Stimulated activated CD8-positive, alpha-beta memory T cell treated with anti-CD3 and anti-CD28 coated beads, Interleukin-15, amount 100 ng/mL, for 48 hours (primary cell): ENCODE measurements at places on chromosomes 2 and 18.

- no peak for DNase-seq
Observed at GRCh38 chr18:56841836-56842235, 190.7 kb downstream of the WDR7 start.

DNA sequence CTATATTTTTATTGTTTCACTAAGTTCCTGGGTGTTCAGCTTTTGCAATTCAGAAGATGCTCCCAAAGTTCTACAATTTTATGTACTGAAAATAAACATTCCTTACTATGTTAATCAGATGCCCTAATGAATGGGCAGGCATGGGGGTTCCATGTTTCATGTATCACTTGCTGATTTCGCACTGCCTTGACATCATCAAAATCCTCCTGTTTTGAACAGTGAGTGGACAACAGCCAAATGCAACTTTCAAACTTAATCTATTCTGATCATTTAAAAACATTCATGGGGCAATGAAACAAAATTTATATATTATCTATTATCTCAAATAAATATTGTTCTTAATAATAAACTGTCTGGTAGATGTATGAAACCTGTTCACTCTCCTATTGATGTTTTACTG lies 43.2 kb downstream of the ZEB2 start:
- no peak for DNase-seq

DNA sequence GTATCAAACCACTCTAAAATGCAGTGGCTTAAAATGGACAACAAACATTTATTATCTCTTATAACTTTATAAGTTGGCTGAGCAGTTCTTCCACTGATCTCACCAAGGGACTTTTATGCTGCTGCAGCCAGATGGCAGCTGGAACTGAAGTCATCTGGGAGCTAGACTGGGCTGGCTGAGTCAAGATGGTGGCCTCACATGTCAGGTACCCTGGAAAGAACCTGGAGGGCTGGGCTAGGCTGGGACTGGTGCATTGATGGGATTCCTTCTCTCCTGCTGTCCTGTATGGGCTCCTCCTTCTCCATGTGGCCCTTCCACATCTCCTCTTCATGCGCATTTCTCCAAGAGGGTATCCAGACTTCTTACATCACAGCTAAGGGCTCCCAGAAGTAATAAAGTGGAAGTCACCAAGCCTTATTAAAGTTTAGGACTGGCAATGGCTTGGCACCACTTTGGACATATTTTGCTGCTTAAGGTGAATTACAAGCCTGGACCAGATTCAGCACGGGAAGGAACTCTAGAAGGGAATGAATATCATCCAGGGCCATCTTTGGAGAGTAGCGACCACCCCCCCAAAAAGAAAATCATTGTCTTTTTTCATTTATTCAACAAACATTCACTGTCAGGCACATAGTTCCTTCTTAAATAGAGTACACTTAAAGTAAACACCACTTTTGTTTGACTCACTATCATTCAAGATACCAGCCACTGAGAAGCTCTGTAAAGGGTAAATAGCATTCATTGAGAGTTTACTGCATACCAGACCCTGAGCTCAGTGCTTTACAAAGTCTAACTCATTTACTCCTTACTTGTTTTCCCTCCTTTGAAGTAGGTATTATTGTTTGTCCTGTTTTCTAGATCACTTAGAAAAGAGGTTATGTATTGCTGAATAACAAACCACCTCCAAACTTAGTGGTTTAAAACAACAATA lies 138.0 kb downstream of the ZFP36L2 start:
- no peak for DNase-seq

DNA sequence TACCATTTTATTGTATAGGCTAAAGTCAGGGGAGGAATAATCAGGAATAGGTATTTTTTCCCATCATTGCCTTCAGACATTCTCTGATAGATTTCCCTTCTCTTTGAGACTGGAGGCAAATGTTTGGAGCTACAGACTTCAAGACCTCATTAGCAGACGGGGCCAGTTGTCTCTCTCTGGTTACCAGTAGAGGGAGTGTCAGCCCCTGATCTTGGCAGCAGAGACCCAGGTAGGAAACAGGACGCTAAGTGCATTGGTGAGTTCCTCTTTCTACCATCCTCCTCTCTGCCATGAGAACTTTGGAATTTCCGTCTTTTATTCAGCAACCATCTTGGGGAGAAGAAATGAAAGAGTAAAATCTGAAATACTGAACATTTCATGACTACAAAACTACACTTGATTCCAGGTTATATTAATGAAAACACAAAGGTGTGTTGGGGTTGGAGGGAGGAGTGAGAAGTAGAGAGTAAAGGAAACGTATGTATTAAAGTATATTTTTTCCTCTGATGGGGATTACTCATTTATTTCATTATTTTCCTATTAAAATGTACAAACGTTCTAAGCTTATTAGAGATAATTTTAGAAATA lies 186.2 kb upstream of the GCFC2 start:
- no peak for DNase-seq

DNA sequence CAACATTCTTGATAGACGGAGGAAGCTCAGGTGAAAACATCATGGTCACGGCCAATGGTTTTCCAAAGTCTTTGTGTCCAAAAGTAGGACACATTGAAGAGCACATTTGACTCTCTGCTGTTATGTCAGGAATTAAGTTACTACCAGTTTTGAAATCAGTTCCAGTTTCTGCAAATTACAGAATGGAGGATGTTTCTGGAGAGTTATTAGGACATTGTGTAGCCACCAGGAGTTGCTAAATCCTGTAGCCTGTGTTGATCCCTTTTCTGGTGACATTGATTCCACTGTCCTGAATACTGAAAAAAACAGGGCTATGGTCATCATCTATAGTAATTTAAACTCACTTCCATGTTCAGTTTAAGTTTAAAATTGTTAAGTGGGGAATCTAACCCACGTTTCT lies 15.3 kb downstream of the UPP2 start:
- DNase-seq: no peak

DNA sequence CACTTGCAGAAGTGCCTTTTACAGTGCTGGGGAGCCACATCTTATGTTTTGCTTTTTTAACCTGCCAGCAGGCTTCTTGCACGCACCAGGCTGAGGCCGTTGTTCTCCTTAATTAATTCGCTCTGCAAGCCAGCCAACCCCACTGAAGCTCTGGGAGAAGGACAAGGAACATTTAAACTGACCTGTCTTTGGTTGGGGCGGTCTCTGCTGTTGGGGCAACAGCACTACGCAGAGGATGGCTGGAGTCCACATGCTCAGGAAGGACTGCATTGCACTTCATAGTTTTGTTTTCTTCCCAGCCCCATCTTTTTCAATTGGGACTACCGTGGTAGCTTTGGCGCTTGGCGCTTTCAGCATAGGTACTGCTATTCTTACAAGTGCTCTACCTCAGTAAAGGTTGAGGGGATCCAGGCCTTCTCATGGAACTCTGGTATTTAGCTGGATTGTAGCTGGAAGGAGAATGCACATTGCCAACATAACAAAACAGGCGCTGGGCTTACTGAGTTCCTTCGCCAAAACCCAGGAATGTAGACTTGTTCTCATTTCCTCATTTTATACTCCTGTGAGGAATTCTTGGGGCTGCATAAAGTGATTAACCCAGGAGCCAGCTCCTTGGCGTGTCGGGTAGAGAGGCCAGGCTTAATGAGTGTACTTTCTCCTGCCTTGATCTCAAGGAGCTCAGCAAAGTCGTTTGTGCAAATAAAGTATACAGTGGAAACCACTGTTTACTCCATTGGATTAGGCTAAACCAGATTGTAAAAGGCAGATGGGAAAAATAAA lies 146.2 kb downstream of the PRKCE start:
- DNase-seq: no peak

DNA sequence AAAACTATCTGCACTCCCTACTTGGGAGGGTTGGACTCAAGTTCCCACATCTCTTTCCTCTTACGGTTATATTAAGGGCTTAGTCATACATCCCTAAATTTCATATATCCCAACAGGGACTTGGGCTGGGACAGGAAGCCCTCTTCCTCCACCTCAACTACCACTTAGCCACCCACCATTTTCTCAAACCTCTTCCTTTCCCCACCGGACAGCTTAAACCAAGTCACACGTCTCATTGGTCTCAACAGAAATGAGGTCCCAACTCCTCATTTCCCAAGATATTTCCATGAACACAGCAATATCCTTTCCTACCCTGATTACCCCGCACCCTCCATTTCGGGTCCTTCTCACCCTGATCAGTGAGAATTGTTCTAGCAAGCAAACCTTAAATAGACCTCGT lies 736 bp downstream of the ZSCAN30 start:
- no peak for DNase-seq

- no peak for DNase-seq
Observed at GRCh38 chr2:2763351-2764000, 432.4 kb upstream of the MYT1L start.

GRCh38 chr2:44464437-44464836 lies 102.7 kb downstream of the CAMKMT start:
- DNase-seq: no peak

GRCh38 chr2:238911376-238912227 lies 63.7 kb downstream of the TWIST2 start:
- no peak for DNase-seq

- DNase-seq: no peak
Observed at GRCh38 chr2:50476174-50476573, 555.8 kb downstream of the NRXN1 start.

DNA sequence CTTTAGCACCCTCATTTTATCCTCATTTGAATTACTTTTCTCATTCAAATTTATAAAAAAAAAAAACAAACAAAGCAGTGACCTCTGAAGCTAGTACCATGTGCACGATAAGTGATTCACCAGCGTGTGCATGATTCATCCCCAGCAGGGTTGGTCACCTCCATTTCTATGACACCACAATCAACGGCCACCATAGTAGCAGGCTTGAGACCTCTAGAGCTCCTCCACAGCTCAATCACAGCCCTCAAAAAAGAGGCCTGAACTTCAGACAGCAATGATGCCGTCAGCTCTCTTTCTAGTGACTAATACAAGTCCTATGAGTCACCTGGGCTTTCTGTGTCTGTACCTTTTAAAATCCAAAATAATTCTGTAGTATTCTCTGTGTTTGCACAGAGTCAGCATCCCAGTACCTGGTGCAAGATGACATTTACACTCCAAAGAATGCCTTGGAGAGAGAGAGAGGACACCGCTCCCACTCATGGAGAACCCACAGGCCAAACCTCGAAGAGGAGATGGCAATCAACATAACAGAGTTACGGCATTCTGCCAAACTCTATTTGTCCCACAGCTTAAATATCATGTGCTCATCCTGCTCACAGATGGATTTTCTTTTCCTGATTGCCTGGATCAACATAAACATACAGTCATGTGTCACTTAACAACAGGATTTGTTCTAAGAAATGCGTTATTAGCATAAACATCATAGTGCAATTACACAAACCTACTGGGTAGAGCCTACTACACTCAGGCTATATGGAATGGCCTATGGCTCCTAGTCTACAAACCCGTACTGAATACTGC lies 58.7 kb downstream of the L3MBTL4 start:
- no peak for DNase-seq

DNA sequence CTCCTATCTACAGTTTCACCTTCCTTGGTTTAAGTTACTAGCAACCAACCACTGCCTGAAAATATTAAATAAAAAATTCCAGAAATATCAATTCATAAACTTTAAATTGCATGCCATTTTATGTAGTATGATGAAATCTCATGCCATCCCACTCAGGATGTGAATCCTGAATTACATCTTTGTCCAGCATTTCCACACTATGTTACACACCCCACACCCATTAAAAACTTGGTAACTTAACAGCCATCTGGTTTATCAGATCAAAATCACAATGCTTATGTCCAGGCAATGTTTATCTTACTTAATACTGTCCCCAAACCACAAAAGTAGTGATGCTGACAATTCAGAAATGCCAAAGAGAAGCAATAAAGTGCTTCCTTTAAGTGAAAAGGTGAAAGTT lies 21.6 kb downstream of the CUL3 start:
- DNase-seq: no peak

DNA sequence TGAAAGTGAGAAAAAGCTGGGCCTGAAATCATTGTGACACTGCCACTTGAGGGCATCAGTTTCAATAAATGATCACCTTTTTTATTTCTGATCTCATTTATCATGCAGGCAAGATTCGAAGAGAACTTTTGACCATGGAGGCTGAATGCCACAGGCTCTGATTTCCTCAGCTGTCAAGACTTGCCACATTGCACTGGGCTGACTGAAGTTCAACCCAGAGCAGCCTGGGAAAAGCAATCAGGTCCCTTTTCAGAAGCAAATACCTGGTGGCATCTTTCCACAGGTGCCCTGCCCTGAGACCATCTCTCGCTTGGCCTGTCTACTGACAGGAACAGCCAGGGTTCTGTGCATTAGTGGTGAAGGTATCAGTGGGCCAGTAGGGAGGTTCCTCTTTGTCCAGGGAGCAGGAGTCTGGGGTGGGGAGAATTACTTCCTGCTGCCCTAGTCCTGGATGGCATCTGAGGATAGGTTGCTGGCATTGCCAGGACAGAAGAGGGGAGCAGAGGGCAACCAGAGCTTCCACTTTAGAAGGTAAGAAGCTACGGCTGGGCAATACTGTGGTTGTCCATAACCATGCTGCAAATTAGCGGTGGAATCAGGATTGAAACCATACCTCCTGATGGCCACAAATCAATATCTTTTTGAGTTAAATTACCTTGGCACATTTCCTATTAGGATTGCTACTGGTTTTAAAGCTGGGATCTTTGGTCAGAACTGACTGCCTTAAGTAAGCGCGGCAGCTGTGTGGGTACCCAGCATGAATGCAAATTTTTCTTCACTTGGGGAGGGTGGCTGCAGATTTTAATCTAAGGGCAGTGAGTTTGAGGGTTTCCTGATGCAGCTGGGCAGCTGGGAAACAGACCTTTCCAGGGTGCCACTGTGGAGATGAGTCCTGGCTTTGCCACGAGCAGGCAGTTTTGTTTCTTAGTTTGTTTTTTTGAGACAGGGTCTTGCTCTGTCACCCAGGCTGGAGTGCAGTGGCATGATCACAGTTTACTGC lies 394.5 kb downstream of the ALK start:
- DNase-seq: no peak

- DNase-seq: no peak
Observed at GRCh38 chr18:51821610-51822009, 518.4 kb upstream of the DCC start.

GRCh38 chr2:237231593-237231992 lies 145.9 kb downstream of the COPS8 start:
- DNase-seq: no peak

DNA sequence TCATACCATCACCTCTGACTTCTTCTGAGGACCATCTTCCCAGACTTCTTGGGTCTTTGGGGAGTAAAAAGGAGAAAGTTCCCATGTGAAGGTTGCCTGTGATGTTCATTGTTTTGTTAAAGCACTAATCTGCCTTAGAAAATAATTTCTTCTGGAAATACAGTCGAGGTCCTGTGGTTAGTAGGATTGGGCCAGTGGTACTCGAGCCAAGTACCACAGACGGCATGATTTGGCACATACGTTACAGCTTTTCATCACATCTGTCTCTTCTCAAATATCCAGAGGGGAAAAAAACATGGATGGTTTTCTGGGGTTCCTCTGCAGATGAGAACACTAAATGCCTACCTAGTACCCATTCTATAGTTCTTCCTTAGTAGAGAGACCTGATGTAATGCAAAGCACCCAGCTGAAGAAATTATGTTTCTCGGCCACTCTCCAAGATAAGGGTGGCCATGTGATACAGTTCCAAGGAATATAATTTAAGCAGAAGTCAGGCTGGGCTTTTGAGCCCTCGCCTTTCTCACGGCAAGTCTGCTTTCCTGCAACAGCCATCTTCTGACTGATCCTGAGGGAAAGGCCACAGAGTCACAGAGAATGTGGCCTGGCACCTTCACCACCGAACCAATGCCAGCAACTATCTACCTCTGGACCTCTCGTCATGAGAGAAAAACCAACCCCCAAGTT lies 161.0 kb downstream of the RNF152 start:
- DNase-seq: no peak
